ENCODE measurements at places on chromosomes 11 and 22. TPM values are rescaled to one million over a fixed set of nuclear protein-coding genes. Genes with fewer than 3 reads are reported as not detected.

Gene BDNF
- total RNA-seq, result 8.4 TPM

GRCh38 chr11:64553554-64554201 lies 37.3 kb upstream of the SLC22A12 start:
- no peak for DNase-seq

GRCh38 chr11:47411884-47412746 lies 3.7 kb downstream of the SLC39A13 start:
- DNase-seq, result peak; percentile 88

DNA sequence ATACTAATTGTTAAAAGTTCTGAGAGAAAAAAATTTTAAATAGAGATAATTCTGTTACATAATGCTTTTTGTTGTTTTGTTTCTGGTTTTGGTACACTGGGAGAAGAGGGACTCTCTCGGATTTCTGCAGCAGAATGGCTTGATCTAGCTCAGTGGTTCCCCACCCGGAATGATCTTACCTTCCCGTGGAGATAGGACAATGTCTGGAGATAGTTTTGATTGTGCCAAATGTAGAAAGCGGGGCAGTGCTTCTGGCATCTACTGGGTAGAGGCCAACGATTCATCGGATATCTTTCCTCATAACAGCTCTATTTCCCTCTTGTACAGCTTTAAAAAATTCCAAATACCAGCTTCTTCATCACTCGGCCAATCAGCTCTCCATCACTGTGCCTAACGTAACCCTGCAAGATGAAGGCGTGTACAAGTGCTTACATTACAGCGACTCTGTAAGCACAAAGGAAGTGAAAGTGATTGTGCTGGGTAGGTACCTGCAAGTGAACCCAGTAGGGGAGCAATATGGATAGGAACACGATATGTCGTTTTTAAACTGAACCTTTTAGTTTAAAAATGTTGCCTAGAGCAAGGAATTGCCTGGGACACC lies 13.2 kb downstream of the CRTAM start:
- no peak for DNase-seq

DNA sequence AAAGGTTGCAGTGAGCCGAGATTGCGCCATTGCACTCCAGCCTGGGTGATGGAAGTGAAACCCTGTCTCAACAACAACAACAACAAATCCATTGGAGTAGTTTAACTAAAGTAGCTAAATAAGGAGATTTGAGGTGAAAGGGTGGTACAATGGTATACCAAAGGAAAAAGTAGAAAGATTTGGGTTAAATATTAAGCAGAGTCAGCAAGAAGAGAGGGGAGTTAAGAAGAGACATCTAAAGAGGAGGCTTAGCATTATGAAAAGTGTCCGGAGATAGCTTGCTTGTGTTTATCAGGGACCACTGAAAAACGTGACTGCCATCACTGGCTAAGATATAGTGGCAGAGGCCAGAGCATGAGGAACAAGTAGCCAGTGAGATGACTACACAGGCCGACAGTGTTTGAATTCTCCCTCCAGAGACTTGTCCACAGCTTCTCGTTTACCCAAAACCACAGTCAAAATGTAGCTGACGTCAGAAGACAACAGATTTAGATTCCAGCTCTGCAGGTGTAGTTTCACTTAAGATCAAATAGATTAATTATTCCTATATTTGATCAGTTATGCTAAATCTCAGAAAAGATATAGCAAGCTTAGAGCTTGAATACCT lies 32.6 kb upstream of the GRK2 start:
- no peak for DNase-seq

GRCh38 chr11:2316169-2316962 lies 14.6 kb downstream of the TSPAN32 start:
- DNase-seq, result peak; percentile 62

Gene NPAS4
- not detected for total RNA-seq

Data from cardiac septum (tissue), 1 donor.